ENCODE measurements at places on chromosomes 2 and 18.

GRCh38 chr18:13710414-13710831 lies 15.9 kb downstream of the FAM210A start:
- DNase-seq = no peak

DNA sequence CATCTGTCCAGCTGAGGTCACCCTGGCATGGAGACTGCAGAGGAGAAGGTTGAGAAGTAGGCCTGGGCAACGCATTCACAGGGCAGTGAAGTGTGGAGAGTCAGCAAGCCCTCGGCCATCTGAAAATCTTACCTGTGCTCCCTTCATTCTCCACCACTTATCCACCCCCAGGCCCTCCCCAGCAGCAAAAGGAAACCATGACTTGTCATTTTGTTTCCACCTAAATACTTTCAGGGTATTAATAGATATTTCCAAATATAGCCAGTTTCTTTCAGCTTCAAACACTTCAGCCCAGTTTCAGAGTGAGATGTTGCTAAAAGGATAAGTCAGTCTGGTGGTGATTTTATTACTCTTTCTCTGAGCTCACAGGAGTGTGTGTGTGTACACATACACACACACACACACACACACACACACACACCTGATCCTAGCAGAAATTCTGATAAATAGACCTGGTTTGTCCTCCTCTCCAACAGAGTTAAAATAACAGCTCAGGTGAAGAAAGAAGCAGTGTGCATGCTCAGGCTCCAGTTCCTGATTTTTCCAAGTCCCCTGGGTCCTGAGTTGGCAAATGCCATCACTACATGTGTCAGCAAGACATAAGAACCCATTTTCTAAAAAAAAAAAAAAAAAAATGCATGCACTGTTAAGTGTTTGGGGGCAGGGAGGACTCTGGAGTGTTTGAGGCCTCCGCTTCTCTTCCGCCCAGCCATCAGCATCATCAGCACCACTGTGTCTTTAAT lies 82.8 kb downstream of the LOXHD1 start:
- no peak for DNase-seq

DNA sequence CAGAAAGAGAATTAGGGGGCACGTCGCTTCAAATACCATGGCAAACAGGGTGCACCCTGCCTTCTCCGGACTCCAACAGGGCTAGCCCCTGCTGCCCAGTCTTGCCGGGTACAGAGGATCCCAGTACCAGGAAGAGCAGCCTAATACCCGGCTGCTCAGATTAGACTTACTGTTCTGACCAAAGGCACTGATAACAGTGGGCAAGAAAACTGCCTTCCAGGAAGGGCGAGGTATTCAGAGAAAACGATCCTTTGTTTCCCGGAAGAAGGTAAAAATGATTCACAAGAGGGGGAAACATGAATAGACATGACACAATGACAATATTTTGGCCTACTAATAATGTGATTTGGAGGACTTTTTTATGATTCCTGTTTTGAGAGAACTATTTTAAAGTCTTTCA lies 99.9 kb downstream of the SS18 start:
- no peak for DNase-seq

DNA sequence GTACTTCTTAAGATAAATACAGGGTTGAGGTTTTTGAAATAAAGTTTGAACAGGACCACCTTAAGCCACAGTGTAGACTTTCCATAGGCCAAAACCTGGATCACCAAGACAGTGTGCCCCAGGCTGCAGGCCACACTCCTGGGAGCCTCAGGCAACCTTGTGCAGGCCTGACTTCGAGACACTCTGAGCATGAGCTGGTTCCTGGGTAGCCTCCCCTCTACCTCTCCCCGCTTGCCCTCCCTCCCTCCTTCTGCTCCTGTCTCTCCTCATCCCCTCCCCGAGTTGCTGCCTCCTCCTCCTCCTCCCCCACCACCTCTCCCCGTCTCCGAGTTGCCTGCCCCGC lies 10.6 kb upstream of the PROC start:
- no peak for DNase-seq

GRCh38 chr2:233424154-233424951 lies 70.1 kb downstream of the DGKD start:
- peak; percentile 53 for DNase-seq

- no peak for DNase-seq
These were observed 264.1 kb upstream of the FN1 start for GRCh38 chr2:215699700-215700538.

GRCh38 chr2:86023366-86023712 lies 82.3 kb downstream of the POLR1A start:
- no peak for DNase-seq

- no peak for DNase-seq
These were observed 228.1 kb downstream of the DSC3 start for GRCh38 chr18:30814446-30814845.

GRCh38 chr2:203886661-203887151 lies 19.1 kb downstream of the CTLA4 start:
- no peak for DNase-seq

DNA sequence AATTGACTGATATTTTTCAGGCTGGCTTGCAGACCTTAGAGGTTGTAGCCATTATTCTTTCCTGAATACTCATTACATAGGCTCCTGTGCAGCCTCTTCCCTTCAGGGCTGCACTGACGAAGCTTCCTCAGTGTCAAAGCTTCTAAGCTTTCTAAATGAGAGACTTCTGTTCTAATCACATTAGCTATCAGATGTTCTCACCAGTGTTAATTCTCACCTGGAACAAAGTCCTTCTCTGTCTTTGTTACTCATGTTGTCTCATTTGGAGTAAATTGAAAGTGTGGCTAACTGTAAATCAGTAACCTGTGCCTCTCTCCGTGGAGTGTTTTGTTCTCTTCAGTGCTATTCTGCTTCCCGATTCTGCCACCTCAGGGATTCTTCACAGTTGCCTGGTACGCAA lies 76.9 kb downstream of the MC4R start:
- DNase-seq = no peak

GRCh38 chr2:134224005-134224404 lies 29.9 kb upstream of the MGAT5 start:
- DNase-seq = no peak

- no peak for DNase-seq
These were observed 37.3 kb upstream of the C18orf32 start for GRCh38 chr18:49524349-49524748.

- no peak for DNase-seq
These were observed 226.0 kb upstream of the LRRTM1 start for GRCh38 chr2:80530442-80531064.

DNA sequence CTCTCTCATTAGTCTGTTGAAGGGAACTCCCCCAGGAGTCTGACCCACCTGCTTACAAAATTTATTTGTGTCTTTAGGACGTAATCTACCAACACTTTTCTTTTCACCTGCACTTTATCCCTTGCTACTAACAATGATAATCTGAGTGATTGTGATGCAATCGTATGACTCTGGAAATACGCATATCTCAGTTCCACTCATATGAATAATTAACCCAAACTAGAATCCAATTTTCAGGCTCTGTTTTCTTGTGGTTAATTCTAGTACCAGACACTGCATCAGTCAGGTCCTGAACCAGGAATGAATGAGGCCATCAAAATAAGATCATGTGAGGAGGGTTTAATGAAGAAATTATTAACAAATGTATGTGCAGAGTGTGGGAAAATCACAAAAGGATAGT lies 158.4 kb upstream of the SRD5A2 start:
- DNase-seq = no peak

DNA sequence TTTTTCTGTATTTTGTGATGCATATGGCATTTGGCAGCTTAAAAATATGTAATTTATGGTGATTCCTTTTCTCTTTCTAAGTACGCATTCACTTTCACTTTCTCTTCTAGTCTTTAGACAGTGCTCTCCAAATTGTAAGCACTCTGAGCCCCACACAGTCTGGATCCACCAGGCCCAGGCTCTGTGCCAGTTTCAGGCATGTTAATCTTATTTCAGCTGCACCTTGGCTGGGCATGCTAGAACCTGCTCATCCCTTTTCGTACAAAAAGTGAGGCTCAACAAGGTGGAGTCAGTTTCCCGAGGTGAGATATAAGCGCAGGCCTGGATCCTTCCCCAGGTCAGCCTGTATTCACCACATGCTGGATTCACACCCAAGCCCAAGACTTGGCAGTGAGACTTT lies 203.9 kb downstream of the MTX2 start:
- no peak for DNase-seq

DNA sequence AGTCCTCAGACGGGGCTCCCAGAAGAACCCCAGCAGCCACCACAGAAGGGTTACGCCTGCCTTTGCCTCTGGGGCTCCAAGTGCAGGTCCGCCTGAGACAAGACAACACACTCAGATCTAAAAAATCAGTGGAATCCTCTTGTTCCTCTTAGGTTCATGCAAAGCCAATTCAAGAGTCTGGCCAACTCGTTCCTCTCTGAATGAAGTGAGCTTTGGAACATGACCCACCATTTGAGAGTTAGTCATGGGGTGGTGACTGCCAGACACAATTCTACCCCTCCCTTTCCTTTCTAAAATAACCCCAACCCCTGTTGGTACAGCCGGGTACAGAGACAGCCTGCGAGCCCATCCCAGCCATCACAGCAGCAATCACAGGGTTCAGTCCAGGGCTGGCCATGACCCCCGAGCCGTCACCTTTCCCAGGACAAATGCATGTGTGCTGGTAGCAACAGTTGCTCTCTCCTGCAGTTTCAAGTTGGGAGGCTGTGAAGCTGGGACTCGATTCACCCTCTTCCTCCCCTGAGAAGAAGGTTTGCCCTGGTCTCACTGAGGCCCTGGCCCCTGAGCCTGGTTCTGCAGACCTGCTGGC lies 183.1 kb upstream of the SH3BP4 start:
- DNase-seq = no peak

GRCh38 chr2:160252278-160252887 lies 52.3 kb upstream of the ITGB6 start:
- no peak for DNase-seq

DNA sequence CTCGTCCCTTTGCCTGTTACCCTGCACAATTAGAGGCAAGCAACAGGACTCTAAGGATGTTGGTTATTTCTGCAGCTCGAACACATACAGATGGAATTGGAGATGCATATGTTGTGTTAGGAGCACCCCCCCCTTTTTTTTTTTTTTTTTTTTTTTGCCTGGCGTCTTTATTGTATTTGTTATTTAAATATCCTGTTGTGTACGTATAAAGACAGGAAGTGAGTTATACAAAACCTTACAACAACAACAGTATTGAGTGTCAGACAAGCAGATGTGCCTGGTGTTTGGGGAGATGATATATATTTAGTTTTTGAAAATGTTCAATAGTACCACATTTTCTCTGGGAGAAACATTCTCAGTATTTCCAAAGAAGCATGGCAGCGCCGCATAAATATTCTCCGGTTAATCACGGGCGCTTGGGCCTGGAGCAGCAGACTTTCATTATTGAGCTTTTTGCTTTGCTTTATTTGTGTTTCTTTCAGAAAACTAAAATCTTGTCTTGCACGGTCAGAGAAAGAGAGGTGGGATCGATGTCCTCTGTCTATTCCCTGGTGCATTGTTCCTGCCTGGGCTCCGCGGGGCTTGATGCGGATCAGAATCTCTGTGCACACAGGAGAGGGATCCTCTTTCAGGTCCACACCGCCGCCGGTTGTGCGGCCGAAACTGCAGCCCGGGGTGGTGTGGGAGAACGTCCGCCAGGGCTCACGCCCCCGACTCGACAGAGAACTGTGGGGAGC lies 23.2 kb upstream of the ZNF516 start:
- DNase-seq = no peak

DNA sequence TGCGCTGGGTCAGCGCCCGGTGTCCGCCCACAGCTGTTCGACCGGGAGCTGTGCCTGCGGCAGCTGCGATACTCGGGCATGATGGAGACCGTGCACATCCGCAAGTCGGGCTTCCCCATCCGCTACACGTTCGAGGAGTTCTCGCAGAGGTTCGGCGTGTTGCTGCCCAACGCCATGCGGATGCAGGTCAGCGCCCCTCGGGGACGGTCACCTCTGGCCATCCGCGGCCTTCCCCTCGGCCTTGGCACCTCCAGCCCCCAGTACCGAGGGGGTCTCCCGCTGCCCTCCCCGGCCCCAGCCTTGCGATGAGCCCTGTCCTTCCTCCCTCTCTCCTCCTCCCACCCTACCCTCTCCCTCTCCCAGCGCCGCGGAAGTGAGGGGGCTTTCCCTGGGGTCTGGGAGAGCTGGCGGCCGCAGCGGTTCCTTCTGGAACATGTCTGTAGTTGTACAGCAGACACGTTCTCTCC lies 53.2 kb upstream of the GPR17 start:
- no peak for DNase-seq

DNA sequence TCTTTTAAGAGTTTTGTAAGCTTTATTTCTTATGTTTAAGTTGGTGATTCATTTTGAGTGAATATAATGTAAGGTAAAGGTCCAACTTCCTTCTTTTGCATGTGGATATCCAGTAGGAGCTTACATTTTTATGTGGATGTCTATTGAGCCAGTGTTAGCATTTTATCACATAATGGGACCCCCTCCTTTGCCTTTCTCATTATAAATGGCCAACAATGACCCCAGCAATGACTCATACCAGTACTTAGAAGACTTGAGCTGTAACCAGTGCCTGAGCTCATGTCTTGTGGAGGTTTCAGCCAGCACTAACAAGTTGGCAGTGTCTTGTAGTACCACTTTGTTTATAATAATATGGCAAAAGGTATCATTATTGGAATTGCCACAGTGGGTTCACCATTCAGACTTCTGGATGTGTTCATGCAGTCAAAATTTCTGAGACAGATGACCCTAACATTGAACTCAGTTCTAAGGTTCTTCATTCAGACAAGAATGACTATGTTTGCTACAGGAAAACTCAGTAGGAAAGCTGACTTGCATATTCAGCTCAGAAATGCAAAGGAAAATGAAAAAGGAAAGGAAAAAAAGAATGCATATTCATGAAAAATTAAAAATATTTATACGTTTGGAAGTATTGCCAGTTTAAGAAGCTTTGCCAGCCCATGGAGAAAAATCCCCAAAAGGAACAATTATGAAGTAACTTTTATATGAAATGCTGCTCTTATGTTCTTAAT lies 41.0 kb downstream of the CDKL4 start:
- DNase-seq = no peak

DNA sequence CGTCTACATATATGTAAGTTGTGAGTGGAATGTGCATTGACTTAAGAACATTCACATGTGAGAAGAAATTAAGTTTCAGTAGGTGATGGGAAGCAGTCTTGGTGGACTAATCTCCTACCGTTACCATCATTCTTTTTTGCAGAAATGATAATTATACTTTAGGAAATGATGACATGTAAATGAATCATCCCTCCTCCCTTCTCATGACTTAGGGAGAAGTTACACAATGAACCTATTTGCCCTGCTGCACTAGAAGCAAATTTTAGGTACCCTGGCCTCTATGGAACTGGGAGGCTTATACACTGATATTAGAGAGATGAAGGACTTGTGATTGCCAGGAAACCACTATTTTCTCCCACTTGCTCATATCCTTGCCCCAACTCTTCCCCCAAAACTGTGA lies 214.2 kb downstream of the CALCRL start:
- no peak for DNase-seq

DNA sequence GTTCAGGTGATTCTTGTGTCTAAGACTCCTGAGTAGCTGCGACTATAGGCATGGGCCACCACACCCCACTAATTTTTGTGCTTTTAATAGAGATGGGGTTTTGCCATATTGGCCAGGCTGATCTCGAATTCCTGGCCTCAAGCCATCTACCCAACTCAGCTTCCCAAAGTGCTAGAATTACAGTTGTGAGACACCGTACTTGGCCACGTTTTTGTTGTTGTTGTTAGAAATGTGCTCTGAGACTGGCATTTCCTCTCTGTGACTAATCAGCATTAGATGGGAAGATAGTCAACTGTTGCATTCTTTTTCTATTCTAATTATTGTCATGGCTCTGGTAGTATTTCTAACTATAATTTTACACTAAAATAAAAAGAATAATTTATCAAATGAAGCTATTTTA lies 191.7 kb downstream of the CAMKMT start:
- no peak for DNase-seq

Measured in cerebellar nuclear complex (tissue), 1 donor.